ENCODE measurements at places on chromosomes 11 and 22.

- DNase-seq, result no peak
Measured at GRCh38 chr22:24008022-24008283, 2.7 kb upstream of the GSTT4 start.

DNA sequence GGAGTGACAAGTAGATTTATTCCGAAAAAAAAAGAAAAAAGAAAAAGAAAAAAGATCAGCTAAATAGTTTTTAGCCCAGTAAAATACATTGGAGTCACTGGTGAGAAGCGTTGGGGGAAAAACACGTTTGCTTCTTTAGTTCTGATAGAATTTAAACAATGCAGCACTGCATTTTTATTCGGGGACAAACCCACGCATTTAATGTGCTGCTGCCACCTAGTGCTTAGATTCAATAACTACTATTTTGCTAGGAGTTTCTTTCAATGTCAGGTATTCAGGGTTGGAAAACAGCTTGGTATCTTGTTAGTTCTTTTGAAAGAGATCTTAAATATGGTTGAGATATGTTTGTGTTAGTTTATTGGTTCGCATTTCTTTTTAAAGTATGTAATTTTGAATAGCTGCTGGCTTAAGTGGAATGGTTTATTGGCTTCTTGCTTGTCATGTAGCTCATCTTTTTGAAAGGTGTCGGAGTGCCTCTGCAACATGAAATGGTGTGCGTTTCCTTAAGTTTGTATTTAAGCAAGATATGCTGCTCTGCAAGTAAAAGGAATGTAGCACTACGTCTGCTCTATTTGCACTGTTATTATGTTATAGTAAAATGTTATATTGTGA is 41.9 kb downstream of the SVIP start:
- peak; percentile 76 for DNase-seq

GRCh38 chr22:46653596-46653995 is 33.4 kb downstream of the GRAMD4 start:
- no peak for DNase-seq

- no peak for DNase-seq
Measured at GRCh38 chr11:127966821-127967220, 620.5 kb downstream of the ETS1 start.

- no peak for DNase-seq
Measured at GRCh38 chr22:42719656-42720262, 911 bp downstream of the A4GALT start.

DNA sequence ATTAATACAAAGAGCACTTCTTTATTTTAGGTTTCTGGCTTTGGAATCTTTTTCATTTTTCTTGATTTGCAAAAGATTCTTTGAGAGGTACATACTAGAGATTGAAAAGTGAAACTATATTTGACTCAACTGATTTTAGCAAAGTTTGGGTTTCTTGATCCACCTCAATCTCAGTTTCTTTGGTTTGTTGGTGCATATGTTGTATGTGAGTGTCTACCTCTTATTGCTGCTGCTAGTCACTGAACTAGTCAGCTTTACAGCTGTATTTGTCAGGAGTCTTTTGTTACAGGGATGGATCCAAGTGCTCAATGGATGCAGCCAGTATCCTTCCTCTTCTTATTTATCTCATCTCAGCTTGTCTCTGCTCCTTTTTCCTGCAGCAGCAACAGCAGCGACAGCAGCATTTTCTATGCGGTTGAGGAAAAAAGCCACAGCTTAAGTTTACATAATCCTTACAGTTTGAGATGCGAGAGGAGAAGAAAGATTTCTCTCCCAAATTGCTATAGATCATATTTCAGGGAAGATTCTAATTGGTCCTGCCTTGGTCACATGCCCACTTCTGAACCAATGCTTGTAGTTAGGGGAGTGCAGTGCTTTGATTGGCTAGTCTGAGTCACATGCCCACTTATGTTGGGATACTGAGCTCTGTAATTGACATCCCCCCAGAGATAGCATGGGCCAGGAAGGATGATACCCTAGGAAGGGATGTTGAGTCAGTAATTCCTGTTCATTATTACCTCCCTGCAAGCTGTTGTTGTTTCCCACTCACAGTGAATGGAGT is 10.0 kb upstream of the ZNRF3 start:
- DNase-seq, result no peak

GRCh38 chr22:43658823-43659222 is 153.3 kb downstream of the EFCAB6 start:
- DNase-seq, result no peak

GRCh38 chr22:18028817-18029527 is 4.6 kb upstream of the MICAL3 start:
- no peak for DNase-seq

DNA sequence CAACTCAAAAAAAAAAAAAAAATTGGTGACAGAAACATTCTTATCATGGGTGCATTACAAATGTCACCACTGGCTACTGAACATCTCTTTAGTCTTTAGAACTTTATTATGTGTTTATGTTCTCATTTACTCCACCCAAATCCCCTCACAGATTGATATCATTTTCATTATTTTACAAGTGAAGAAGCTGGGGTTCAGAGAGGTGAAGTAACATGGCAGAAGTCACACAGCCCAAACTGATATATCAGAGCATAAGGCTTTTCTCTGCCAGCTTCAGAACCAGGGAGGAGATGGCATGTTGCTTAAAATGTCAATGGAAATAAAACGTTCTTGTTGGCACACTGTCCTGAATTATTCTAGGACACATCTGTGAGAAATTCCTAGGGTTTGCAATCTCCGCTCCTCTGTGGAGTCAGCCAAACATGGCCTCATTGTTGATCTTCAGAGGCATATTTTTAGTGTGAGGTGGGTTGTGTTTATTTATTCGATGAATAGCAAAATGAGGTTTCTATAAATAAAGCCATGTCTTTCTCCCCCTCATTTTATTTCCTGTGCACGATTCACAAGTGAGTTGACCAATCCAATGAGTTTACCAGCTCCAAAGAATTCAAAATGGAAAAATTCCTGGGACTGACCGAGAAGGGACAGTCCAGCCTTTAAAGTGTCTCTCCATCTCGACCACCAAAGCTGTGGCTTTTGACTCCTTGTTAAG is 72.9 kb upstream of the ANO1 start:
- DNase-seq, result peak; percentile 50

DNA sequence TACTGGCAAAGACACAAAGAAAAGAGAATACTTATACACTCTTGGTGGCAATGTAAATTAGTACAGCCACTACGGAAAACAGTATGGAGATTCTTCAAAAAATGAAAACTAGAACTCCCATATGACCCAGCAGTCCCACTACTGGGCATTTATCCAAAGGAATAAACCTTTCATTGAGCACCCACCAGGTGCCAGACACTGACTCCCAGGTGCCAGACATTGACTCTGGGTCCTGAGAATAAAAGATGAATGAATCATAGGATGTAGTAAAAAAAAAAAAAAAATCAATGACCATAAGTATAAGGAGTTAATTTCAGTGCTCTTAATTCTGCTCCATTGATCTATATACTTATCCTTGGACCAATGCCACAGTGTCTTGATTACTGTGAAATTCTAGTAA is 28.2 kb downstream of the HEPHL1 start:
- no peak for DNase-seq

- no peak for DNase-seq
Measured at GRCh38 chr22:49139492-49140151, 688.1 kb downstream of the BRD1 start.

DNA sequence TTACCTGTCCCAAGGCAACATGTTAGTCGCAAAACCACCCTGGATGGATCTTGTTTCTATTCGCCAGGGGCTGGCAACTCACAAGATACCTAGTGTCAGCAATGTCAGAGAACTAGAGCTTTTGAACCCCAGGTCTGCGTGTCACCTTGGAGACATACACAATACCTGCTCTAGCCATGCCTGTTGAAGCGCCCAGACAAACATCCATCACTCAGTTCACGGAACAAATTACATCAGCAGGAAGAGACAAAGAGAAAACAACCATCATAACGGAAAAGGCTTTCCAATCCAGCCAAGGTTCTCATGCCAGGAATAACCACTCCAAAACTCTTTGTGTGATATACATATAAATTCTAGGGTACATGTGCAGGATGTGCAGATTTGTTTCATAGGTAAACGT is 2.2 kb downstream of the CD59 start:
- no peak for DNase-seq

DNA sequence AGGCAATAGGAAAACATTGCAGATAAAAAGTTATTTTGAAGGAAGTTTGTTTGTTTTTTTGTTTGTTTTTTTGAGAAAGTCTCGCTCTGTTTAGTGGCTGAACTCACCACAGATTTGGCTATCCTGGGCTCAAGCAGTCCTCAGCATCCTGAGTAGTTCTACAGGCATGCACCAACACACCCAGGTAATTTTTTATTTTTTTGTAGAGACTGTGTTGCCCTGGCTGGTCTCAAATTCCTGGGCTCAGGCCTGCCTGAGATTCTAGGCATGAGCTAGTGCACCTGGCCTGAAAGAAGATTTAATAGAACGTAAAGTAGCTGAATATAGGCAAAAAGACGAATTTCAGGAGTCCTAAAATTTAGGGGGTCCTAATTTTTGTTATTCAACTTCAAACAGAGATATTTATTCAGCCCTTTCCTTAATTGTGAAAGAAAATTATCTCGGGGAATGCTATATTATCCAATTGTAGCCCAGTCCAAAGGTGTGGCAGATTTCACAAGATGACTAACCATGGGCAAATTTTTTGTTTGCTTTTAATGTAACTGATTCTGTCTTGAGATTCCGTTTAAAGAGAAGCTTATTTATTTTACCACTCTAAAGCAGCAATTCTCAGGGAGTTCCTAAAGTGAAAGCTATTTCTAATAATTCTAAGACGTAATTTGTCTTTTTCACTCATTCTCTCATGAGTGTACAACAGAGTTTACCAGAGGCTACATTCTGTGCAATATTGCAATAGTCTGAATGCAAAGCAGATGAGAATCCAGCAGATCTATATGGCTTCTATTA is 940 bp downstream of the IL18 start:
- DNase-seq, result peak; percentile 39

GRCh38 chr22:46068593-46069491 is 81.5 kb upstream of the PPARA start:
- DNase-seq, result peak; percentile 71

GRCh38 chr11:94134651-94135512 is 6.2 kb downstream of the PANX1 start:
- peak; percentile 94 for DNase-seq

GRCh38 chr22:17198170-17199002 is 20.8 kb downstream of the ADA2 start:
- peak; percentile 9 for DNase-seq

DNA sequence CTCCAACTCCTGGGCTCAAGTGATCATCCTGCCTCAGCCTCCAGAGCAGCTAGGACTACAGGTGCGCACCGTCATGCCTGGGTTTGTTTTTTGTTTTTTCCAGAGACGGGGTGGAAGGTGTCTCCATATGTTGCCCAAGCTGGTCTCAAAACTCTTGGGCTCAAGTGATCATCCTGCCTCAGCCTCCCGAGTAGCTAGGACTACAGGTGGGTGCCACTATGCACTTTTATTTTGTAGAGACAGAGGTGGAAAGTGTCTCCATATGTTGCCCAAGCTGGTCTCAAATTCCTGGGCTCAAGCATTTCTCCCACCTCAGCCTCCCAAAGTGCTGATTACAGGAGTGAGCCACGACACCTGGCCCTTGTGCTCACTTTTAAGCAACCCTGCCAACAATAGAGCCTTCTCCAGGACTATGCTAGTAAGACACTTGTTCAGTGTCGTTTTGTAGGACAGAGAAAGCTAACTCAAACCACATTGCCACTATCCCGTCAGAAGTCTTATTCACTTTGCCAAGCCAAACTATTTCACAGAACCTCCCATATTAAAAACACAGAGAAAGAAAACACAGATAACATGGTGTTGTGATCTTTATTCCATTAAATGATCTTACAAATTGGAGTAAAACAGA is 9.4 kb upstream of the PLAAT3 start:
- no peak for DNase-seq

GRCh38 chr11:27807596-27807995 is 107.3 kb upstream of the BDNF start:
- peak; percentile 17 for DNase-seq

GRCh38 chr11:2185324-2186085 is 13.9 kb upstream of the TH start:
- DNase-seq, result no peak

DNA sequence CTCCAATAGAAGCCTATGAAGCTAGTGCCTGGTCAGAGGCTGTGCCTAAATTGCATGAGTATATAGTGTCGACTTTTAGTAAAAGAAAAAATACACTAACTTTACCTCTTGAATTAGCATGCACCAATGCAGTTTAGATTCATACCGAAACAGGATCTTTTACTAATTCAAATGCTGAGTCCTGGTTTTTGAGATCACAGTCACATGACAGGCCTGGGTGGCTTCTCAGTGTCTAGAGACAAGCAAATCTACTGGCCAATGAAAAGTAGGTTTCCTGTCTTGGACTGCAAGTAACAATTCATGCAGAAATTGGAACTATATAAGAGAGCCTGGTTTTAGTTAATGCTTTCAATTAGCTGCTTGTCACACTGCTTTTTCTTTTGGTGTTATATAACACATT is 7.2 kb downstream of the ARHGEF12 start:
- DNase-seq, result no peak

DNA sequence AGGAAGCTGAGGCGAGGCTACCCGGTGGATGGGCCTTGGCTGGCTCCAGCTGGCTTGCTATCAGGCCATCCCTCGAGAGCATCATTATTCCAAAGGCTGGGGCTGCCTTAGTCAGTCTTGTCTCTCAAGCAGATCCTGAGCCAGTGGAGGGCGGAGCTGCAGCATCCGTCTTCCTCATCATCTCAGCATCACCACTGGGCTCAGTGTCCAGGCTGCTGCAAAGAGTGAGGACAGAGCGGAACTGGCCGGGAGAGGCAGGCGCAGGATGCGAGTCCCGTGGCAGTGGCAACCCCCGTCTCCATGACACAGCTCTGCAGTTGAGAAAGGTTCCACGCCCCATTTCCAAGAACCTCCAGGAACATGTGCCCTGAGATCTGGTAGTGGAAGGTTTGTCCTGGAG is 4.4 kb downstream of the TP53I11 start:
- peak; percentile 80 for DNase-seq

- DNase-seq, result no peak
Measured at GRCh38 chr11:48093795-48094642, 113.7 kb downstream of the PTPRJ start.

DNA sequence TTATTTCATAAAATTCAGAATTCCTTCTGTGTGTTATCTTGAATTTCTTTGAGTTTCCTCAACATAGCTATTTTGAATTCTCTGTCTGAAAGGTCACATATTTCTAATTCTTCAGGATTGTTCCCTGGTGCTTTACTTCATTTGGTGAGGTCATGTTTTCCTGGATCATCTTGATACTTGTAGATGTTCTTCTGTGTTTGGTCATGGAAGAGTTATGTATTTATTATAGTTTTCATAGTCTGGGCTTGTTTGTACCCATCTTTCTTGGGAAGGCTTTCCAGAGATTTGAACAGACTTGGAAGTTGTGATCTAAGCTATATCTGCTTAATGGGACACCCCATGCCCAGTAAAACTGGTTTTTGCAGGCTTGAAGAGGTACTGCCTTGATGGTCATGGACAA is 149.6 kb downstream of the METTL15 start:
- peak; percentile 17 for DNase-seq

- no peak for DNase-seq
Measured at GRCh38 chr11:123416566-123416965, 13.5 kb upstream of the GRAMD1B start.
